ENCODE measurements at places on chromosomes 13 and 19.
A peak's percentile ranks its signal among the peaks of the same experiment; 100 is the strongest.

DNA sequence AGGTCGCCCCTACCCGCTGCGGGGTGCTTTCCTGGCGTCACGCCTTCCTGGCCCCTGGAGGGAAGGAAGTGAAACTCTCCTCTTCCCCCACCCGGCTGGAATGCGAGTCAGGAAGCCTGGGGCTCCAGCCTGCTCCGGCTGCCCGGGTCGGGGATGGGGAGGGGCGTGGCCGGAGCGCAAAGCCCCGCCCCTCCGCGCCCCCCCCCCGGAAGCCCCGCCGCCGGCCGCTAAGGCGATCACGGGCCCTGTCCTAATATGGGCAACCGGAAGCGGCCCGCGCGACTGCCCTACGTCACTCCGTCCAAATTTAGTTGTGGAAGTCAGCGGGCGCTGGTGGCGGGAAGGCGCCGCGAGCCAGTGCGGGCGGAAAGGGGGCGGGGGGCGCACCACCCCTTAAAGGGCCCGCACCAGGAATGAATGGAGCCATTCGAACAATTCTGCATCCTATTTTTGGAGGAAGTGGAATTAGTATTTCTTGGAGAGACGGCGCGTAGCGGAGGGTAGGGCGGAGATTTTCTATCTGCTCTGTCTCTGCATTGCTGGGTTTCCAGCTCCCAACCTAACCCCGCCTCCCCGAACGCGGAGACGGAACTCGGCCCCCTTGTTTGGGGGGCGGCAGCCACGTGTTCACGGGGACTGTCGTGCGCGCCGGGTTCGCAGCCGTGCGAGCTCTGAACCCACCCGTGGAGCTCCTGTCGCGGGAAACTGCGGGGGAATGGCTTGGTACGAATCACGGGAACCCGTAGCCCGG, 1.6 kb downstream of the IER2 start:
- peak; percentile 96 for DNase-seq

- DNase-seq, result peak; percentile 96
Measured at GRCh38 chr19:41887711-41888382, 4.9 kb downstream of the ARHGEF1 start.

GRCh38 chr13:77000475-77000874, 8.6 kb downstream of the CLN5 start:
- DNase-seq, result no peak

GRCh38 chr13:42574435-42575311, 721 bp downstream of the TNFSF11 start:
- DNase-seq, result no peak

GRCh38 chr19:42132851-42133528, 744 bp upstream of the POU2F2 start:
- DNase-seq, result peak; percentile 58
